ENCODE measurements at places on chromosomes 4 and X. TPM values are rescaled to one million over a fixed set of nuclear protein-coding genes. Genes with fewer than 3 reads are reported as not detected.

- no peak for DNase-seq
Observed at GRCh38 chr4:88646528-88647280, 50.9 kb downstream of the NAP1L5 start.

USP17L26 gene
- total RNA-seq = not detected

- DNase-seq = no peak
Observed at GRCh38 chr4:87053176-87053658, 118.4 kb downstream of the AFF1 start.

- DNase-seq = no peak
Observed at GRCh38 chr4:15066140-15066539, 63.9 kb downstream of the CPEB2 start.

DNA sequence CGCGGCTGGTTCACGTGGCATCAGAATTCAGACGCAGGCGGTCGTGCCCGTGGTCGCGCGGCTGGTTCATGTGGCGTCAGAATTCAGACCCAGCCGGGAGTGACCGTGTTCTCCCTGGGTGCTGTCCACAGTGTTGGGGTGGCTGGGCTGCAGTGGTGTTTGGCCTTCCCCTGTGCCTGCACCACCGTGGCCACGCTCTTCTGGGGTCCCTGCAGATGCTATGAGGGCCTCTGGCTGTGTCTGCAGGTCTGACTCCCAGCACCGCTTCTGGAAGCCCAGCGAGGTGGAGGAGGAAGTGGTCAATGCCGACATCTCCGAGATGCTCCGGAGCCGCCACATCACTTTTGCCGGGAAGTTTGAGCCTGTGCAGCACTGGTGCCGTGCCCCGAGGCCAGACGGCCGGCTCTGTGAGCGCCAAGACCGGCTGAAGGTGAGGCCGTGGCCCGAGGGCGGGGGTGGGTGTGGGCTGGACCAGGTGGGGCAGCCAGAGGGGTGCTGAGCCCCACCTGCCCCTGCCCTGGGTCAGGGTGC lies 26.4 kb downstream of the NKX1-1 start:
- DNase-seq = peak; percentile 26

All from aorta (tissue), 5 donors.